ENCODE measurements at places on chromosomes 1 and 21.

DNA sequence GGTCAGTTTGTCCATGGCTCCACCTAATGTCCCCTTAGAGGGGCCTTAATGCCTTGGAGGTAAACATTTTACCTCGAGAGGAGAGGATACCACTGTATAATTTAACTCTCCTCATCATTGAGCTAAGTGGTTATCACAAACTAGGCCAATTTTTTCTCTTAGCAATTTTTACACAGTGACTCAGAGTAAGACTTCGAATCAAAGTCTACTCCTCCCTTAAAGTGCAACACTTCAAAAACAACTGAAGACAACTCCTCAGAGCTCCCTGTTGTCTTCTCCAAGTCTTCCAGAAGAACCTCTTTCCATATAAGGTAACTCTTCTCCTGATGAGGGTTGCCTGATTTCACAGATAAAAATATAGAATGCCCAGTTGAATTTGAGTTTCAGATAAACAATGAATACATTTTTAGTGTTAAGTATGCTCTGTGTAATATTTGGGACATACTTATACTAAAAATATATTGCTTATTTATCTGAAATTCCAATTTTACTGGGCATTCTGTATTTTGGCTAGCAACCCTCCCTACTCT is 4.9 kb upstream of the PTGFRN start:
- no peak for DNase-seq

DNA sequence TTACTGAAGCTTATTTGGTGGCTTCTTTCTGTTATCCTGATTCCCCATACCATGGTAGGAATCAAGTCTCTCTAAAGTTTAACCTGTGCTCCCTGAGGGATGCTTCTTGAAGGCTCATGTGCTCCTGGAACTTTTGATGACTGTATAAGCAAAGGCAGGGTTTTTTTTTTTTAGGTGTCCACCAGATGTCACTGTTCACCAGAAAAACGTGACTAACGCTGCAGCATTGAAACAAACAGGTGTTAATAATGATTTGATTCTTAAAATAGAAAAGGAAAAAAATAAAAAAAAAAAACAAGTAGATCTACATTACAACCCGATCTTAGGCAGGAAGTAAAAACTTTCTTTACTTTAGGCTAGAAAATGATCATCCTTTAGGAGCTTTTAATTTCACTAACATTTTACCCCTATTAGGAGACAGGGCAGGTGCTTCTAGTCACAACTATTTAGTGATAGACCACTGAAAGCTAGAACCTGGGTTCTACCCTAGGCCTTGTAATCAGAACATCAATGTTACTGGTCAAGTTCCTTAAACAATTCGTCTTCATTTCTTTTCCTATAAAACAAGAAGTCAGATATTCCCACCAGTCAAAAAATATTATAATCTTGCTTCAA is 223.0 kb downstream of the PLA2G4A start:
- DNase-seq: no peak

- no peak for DNase-seq
Measured at GRCh38 chr1:12078938-12079861, 16.1 kb downstream of the TNFRSF8 start.

DNA sequence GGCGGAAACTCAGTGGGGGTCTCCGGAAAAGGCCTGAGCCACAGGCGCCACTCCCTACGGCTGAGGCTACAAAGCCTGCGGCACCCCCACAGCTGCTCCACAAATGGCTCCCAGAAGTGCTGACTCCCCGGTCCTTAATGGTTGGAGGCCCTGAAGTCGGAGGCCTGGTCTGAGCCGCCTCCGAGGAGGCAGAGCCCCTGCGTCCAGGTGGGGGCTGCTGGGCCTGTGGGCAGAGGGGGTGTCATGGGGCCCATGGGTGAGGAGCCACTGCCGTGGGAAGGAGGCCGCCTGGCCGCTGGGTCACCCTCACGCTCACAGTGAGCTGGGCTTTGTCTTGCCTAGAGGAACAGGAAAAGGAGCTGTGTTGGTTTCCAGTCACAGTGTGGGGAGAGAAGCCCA is 12.4 kb upstream of the COL18A1 start:
- no peak for DNase-seq

DNA sequence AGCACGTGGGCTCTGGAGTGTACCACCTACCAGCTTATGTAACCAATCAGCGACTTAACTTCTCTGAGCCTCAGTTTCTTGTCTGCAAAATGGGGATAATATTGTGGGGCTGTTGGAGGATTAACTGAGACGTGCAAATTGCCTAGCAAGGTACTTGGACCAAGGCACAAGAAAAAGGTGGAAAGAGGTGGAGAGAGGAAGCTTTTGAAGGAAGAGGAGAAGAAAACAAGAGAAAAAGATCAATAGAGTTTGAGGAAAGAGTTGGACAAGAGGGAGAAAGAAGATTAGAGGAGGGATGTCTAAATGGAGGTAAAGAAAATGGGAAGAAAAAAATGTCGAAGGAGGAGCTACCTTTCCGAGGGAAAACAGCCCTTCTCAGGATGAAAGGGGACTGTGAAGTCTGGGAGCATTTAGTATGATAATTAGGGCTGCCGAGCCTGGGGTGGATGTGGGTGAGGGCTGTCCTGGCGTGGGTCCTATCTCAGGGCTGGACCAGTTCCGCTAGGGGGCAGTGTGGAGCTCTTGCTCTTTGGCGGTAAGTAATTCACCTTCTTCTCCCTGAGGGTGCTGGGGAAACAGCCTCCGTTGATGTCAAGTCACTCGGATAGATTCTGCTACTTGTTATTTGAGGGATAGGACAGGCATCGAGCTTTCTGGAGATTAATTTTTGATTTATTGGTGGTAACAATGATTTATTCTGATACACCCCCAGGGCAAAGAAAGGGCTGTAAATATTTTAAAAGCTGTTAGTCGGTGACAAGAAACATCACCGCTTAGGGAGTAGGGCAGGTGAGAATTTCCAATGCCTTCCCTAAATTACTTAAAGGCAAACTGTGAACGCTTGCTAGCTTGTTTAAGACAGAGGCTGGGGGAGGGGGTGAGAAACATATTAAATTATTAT is 79.0 kb upstream of the NFASC start:
- DNase-seq: peak; percentile 51

DNA sequence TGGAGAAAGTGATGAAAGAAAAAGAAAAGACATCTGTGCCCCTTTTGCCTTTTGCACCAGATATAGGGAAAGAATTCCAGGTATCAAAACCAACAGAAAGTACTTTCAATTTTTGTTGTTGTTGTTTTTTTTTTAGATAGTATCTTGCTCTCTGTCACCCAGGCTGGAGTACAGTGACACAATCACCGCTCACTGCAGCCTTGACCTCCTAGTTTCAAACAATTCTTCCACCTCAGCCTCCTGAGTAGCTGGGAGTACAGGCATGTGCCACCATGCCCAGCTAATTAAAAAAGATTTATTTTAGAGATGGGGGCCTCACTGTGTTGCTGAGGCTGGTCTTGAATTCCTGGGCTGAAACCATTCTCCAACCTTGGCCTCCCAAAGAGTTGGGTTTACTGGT is 31.3 kb upstream of the IVNS1ABP start:
- no peak for DNase-seq

- DNase-seq: no peak
Measured at GRCh38 chr1:172661107-172661506, 2.2 kb downstream of the FASLG start.

GRCh38 chr1:152461544-152461943 is 47.5 kb upstream of the CRNN start:
- DNase-seq: no peak

DNA sequence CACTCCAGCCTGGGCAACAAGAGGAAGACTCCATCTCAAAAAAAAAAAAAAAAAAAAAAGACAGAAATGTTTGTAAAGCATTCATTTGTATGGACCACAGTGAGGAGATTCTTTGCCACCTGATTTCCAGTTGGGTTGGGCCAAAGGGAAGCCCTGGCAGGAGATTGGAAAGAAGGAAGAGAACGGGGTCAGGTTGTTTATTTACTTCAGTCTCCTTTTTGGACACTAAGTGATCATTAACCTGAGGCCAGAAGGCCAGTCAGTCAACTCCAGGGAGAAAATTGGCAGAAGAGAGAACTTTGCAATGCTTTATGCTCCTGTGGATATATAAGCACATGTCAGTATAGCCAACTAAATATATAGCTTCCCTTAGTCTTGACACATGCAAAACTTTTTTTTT is 85.9 kb downstream of the NTMT2 start:
- no peak for DNase-seq

- no peak for DNase-seq
Measured at GRCh38 chr1:95006681-95007080, 66.1 kb downstream of the ALG14 start.

GRCh38 chr1:233487408-233487807 is 126.5 kb upstream of the KCNK1 start:
- no peak for DNase-seq

DNA sequence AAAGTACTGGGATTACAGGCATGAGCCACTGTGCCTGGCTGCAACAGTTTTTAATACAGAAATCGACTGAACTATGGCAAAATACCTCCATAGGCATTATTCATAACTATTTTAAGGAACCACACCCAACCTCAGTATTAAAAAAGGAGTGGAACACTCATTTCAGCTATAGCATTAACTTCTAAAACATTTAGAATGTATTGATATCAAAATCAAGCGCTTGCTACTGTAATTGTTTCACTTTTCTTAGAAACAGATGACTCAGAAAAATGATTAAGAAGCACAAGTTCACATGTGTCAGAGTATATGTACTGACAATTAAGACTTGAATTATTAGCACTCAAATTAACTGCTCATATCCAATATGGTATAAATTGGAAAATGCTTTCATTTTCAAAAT is 15.1 kb downstream of the AIDA start:
- DNase-seq: no peak

- DNase-seq: no peak
Measured at GRCh38 chr21:35346697-35347096, 297.6 kb upstream of the RUNX1 start.

- DNase-seq: peak; percentile 37
Measured at GRCh38 chr21:33478935-33479678, 667 bp downstream of the TMEM50B start.

DNA sequence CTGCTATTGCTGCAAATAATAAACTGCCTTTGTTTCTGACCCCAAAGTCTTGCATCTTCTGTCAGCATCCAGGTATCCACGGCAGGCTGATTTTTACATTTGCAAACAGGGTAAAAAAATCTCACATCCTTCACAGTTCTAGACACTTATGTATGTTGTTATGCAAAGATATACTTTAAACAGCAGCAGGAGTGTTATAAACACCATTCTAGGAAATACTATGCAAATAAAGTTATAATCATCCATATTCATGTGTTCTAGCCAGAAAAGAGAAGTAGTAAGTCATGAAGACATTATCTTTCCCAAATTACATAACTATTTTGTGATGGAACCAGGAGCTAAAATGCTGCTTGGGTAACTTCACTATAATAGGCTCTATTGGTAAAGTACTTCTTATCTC is 534.2 kb downstream of the LTN1 start:
- DNase-seq: no peak

DNA sequence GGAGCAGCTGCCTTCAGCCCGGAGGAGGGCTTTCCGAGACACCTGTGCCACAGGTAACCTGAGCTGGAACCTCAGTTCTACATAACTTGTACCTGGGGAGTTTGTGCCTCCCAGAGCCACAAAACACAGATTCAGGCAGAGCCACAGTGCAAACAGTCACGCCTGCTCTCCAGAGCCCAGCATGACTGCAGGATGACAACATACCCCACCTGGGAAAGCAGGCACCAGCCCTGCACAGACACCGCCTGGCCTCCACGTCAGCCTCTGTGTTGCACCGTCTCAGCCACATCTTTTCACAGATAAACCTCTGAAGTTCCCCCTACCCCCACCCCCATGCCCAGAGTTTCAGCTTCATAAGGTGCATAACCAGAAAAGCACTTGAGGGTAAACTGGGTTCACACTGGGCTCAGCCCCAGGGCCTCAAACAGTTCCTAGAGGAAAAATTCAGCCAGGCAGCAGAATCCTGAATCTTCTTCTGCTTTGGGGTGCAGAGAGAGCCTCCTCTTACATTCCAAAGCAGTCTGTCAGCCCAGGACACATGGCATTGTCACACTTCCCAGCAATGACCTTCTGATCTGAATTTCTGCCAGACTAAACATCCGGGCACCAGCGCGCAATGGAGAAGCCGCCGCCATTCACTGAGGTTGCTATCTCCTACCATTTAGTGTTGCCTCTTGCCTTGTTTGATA is 229.5 kb downstream of the TOMM20 start:
- DNase-seq: no peak

DNA sequence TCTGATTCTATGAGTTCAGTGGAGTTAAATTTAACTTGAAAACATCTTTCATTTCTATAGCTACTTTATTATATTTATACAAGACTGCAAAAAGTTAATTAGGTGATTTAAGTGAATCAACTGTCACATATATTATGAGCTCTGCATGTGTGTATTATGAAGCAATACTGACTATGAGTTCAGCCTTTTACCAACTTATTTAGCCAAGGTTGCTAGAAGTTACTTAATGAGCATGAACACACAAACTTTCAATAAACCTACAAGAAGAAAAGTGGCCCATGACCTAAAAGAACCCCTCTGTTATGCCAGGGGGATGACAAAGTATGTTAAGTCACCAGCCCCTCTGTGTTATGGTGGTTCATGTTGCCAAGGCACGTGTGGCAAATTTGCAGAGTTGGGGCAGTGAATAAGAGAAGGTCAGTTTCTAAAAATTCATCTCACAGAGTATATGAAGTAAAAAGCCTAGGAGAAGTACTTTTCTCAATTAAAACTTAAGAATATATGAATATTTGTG is 86.7 kb upstream of the LYPLAL1 start:
- no peak for DNase-seq

DNA sequence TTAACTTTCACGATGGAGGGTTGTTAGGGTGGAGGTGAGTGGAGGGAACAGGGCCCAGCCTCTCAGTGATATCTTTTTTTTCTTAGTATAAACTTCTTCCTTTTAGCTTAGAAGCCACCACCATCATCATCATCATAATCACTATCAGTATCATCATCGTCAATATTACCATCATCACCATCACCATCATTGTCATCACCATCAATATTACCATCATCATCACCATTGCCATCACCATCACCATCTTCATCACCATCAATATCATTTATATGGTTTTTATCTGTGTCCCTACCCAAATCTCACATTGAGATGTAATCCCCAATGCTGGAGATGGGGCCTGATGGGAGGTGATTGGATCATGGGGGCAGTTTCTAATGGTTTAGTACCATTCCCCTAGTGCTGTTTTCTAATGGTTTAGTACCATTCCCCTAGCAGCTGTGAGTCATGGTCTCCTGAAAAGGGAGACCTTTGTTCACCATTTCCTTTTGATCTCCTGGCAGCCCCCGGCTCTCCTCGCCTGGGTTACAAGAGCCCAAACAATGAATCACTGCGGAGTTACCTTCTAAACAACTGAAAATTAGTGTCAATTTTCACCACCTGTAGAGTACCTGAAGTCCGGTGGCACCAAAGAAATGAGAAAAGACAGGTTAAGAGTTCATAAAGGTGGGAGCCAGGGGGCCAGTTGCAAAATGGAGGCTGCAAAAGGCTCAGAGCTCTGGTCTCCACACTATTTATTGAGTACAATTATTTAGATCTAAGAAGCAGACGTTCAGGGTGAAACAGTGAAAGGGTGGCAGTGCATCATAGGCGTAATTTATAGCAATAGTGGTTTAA is 3.1 kb upstream of the PLA2G2E start:
- no peak for DNase-seq

DNA sequence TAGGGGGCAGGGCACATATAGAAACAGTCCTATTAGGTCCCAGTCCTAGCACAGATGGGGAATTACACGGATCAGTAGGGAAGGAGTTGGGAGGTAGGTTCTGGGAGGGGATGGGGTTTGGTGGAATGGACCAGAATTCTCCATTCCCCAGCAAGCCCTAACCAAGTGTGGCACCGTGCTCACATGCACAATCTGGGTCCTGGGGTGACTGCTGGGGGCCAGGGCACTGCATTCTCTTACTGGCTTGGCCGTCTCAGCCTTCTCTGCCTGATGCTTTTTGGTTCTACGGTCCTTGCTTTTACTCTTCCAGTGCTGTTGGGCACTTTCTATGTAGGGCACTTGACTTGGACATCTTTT is 53.9 kb downstream of the NENF start:
- no peak for DNase-seq

Data from frontal cortex (tissue), 4 donors.